NCI-H524 treated with DMSO at 0.1 percent for 48 hours (cell line): ENCODE measurements at places on chromosomes 4 and X.

- DNase-seq = no peak
Measured at GRCh38 chr4:128558896-128559679, 250.4 kb upstream of the JADE1 start.

DNA sequence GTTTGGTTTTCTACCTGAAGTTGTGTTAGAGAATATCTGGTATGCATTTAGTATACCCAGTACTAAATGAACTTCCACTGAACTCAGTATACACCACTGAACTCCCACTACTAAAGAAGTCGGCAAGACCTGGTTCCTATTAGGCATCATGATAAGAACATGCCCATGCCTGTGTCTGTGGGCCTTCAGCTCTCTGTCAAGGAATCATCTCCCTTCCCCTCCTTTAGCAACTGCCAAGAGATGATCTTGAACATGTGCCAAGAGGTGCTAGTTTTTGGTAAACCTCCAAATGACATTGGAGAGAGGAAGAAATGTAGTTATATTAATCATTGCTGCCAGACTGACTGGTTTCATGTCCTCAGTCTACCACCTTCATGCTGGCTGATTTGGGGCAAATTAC, 113.2 kb downstream of the ATP10D start:
- no peak for DNase-seq

DNA sequence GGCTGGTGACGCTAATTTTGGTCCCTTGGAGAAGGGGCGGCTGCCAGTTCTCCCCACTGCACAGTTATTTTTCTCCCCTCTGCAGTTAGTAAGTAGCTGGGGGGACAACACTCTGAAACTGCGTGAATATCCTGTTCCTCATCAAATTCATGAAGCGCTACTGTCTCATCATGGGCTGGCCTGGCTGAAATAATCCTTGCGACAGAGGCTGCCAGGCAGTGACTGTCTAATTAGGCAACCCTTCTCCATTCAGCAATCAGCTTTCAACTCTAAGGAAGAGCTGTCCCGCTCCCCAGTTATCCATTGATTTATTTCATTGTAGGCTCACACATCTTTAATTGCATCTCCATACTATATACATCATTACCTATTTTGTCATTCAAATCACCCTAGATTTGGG, 8.2 kb downstream of the SH3TC1 start:
- DNase-seq = no peak

- DNase-seq = no peak
Measured at GRCh38 chr4:150256841-150257730, 178.8 kb downstream of the DCLK2 start.

- no peak for DNase-seq
Measured at GRCh38 chr4:52711834-52712250, 39.4 kb downstream of the ERVMER34-1 start.

GRCh38 chr4:42600578-42600977, 56.3 kb downstream of the ATP8A1 start:
- no peak for DNase-seq

- DNase-seq = no peak
Measured at GRCh38 chr4:48331577-48332330, 9.6 kb upstream of the SLAIN2 start.

GRCh38 chr4:182325397-182325796, 82.2 kb downstream of the TENM3 start:
- DNase-seq = no peak

DNA sequence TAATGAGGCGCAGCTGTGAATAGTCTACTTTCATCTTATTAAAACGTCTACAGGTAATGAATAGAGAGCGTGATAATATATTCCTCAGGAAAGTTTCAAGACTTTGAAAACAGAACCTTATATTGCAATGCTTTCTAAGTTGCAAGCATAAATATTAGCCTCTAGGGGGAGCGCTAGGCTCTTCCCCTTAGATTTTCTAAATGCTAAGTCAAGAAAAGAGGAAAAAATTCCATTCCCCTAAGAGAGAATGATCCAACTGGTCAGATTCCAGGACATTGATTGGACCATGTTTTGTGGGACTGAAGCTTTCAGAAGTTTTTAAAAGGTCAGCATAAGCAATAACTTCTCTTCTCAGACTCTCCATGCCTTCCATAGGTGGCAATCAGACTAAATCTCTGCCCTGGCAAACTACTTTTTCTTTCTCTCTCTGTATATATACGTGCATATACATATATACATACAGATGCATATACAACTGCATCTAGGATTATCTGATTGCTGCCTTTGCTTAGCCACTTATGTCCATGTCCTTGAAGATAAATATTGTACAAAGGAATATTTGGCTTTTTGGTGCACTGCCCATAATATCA, 492.9 kb downstream of the INPP4B start:
- no peak for DNase-seq
